ENCODE measurements at places on chromosomes 7 and 10. TPM values are rescaled to one million over a fixed set of nuclear protein-coding genes. Genes with fewer than 3 reads are reported as not detected.

DNA sequence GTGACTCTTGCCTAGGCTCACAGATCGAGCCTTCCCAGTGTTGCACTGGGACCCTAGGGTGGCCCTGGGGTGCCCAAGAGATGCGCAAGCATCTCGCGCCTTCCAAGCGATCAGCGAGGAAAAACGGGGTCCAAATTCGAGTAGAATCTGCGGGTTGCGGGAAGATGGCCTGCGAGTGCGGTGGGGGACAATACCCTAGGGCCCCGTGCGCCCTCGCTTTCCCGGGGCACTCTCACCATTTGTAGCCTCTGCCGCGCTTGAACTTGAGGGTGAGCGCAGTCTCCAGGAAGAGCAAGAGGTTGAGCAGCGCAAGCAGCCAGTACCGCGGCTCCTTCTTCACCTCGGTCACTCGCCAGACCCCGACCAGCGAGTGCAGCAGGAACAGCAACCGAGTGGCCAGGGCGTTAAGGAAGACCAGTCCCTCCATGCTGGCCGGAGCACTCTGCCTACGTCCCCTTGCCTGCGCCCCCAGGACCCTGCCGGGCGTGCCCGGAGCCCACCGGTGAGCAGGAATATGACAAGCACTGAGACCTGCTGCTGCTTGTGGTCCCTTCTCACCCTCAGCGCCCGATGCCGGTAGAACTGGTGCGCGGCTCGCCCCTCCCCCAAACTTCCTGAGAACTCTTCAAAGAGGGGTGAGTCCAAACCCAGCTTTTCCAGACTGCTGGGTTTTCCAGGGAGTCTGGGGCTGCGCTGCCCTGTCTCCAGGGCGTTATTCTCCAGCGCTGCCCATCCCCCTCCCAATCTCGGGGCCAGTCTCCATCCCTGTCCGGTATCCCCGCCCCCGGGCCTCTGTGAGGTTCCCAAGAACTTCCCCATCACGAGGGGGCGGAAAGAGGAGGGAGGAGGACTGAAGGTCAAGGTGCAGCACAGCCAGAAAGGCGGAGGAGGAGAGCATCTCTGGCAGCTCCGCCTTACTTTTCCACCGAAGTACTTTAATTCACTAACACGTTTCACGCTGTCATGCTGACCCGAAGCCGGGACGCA lies at the start of gene TMEM26:
Gene TMEM26, minus strand, starts transcription at position 727 of the 987 bp plus-strand sequence. Its CDS starts 300 bp downstream, at position 427.
- no peak for DNase-seq

- no peak for DNase-seq
Measured at GRCh38 chr10:83218205-83218604, 921.1 kb upstream of the GHITM start.

NUTM2A gene
- total RNA-seq, result 1.1 TPM

ADCYAP1R1 gene
- 2.5 TPM for total RNA-seq

AGAP4 gene
- 14.4 TPM for total RNA-seq

SLC25A28 gene
- total RNA-seq, result 57.8 TPM

SEMA3C gene
- total RNA-seq, result 93.6 TPM

Measured in mesenteric fat pad (tissue), 1 donor.